CD4-positive, alpha-beta T cell treated with Interleukin-1 beta for 1 hour (primary cell): ENCODE measurements at places on chromosomes 3 and 15.

GRCh38 chr3:129623447-129624118 is 17.1 kb upstream of the PLXND1 start:
- no peak for DNase-seq

- DNase-seq, result no peak
These were observed 1.1 kb downstream of the ITPR1 start for GRCh38 chr3:4493941-4494894.

GRCh38 chr3:38627956-38628355 is 21.5 kb downstream of the SCN5A start:
- DNase-seq, result no peak

- DNase-seq, result no peak
These were observed 167.5 kb downstream of the PGPEP1L start for GRCh38 chr15:98840053-98840452.

DNA sequence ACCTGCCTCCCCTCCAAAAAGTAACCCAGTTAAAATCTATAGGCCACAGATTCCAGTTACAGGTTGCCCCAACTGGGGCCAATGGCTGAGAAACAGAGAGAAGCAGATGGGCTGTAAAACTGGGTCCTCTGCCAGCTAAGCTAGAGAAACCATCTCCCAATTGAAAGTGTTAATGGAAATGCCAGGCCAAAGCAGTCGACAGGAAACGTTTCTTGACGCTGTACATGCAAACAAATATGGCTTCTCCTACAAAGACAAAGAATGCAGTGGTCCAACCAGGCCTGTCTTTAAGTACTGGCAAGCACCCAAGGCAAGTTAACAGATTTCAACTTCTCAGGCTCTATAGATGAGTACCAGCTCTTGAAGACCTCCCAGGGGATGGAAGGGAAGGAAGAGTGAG is 71.3 kb downstream of the MAGI1 start:
- DNase-seq, result no peak

GRCh38 chr3:11637901-11638458 is 5.7 kb downstream of the VGLL4 start:
- no peak for DNase-seq

- no peak for DNase-seq
These were observed 53.9 kb downstream of the CRTC3 start for GRCh38 chr15:90583471-90584252.

GRCh38 chr3:111667621-111668239 is 72.6 kb upstream of the ZBED2 start:
- DNase-seq, result peak; percentile 84
